Cortex of kidney (tissue), 1 donor: ENCODE measurements at places on chromosomes 3 and 15.

GRCh38 chr15:99432271-99433025 is 133.3 kb upstream of the MEF2A start:
- DNase-seq = no peak

DNA sequence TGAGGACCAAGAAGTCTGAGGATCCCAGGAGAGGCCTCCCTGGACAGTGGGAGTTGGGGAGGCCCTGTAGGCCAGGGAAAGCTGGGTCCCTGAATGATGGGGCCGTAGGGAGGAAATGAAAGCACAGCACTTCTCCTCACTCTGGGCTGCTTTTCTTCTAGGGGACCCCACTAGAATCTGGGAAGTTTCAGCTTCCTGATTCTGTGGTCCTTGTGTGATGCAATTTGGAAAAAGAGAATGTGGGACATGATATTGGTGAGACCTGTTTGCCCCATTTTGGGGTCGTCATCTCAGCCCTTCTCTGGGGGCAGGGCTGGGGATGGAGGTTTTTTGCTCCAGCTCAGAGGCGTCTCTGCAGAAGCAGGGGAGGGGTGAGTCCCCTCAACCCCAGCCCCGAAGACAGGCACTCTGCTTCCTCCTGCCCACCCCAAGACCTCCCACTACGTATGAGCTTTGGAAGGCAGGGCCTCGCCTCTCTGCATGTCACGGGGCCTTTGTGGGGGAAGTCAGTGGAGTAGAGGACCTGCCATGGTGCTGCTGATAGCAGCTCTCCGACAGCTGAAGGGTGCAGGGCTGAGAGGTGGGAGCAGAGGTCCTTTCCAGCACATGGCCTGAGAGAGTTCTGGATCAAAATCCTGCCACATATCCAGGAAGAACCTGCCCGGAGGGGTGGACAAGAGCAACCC is 1.5 kb upstream of the SNX22 start:
- no peak for DNase-seq

- no peak for DNase-seq
Measured at GRCh38 chr15:20356911-20357480, 184.6 kb downstream of the GOLGA6L6 start.

GRCh38 chr3:152891678-152892077 is 56.7 kb downstream of the P2RY1 start:
- DNase-seq = no peak

DNA sequence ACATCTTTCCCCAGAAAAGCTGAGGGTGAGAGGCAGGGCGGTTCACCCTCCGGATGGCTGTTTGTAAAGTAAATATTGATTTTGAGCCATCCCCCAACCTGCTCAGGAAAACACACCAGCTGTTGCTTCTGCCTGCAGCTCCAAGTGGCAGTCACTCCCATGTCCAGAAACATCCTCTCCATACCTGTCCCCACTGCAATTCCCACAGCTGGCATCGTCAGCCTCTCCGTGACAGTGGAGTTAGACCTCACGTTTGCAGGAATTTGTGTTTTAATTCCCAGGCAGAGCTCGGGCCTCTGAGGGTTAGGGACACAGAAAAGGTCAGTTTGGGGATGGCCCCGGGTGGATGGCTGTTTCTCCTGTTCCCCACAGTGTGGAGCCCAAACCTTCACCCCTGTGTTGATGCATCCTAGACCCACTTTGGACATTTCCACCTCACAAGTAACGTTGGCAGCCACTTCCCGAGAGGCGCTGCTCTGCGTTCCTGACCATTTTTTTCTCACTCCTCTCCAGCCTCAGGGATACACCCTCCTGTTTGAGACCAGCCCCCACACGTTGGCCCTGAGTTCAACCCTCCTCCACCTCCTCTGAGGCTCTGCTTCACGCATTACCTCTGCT is 11.8 kb upstream of the FAM174B start:
- DNase-seq = no peak
